H7 (cell line): ENCODE measurements at places on chromosomes 11 and 22. TPM values are rescaled to one million over a fixed set of nuclear protein-coding genes. Genes with fewer than 3 reads are reported as not detected.

- DNase-seq, result peak; percentile 77
These were observed 39.0 kb downstream of the CTNND1 start for GRCh38 chr11:57800444-57801182.

DNA sequence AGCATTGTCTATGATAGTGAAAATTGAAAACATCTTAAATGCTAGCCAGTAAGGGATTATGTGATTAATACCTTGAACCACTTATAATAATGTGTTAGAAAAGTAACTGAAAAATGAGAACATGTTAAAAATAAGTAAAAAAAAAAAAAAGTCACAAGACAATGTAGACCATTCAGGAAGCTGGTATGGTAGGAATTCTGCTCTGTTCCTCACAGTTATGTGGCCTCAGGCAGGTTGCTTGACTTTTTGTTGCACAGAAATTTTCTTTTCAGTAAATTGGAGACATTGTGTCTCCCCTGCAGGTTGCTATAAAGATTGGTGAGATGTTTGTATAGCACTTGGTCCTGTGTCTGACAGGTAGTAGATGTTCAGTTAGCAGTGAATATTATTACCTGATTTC, 17.3 kb upstream of the PLET1 start:
- no peak for DNase-seq

DNA sequence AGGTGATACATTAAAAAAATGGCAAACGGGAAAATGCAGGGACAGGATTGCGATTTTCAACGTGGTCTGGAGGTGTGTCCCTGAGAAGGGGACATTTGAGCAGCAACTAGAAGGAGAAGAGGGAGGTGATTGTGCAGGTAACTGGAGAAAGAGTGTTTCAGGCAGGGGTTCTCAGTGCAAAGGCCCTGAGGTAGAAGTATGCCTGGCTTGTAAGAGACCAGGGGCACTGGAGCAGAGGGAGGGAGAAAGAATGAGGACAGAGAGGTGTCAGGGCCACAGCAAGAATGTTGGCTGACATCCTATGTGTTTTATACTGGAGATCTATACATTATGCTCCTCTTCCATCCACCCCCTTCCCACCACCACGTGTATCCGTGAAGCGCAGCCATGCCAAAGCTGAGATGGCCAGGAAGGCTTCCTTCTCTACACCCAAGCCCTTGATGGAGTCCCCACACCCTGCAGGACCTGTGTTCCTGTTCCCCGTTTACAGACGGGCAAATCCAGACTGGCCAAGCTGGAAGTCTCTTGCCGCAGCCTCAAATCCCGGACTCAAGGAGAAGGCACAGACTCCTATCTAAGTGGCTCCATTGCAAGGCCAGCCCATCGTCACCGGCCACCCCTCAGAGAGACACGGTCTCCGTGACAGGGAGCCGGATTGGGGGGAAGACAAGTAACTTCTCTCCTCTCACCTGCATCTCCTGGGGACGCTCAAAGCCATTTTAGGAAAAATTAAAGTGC, 416.1 kb downstream of the MN1 start:
- DNase-seq, result no peak

- DNase-seq, result no peak
These were observed 16.0 kb upstream of the TP53I11 start for GRCh38 chr11:44966694-44967093.

GRCh38 chr22:29142116-29142515, 63.6 kb upstream of the EMID1 start:
- DNase-seq, result peak; percentile 63

DNA sequence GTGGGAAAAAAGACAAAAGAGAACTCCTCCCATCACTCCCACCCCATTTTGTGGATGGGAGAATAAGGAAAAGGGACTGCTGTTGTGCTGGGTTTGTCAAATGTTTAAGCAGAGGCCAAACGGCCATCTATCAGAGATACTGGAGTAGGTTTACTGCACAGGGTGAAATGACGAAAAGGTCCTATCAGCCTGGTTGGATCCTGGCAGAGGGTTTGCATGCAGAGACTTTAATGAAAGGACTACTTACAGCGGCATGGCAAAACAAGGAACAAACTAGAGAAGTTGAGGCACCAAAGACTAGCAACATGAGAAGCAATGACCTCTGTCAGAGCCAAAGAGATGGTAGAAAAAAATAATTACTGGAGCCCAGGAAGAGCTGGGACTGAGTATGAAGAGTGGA, 32.2 kb upstream of the HEPHL1 start:
- no peak for DNase-seq

GRCh38 chr11:67267188-67268080, 1.2 kb downstream of the GRK2 start:
- DNase-seq, result peak; percentile 32

GRCh38 chr11:2328656-2329354, 27.0 kb downstream of the TSPAN32 start:
- no peak for DNase-seq

- peak; percentile 83 for DNase-seq
These were observed 14.0 kb downstream of the PSMD13 start for GRCh38 chr11:250740-251299.

DNA sequence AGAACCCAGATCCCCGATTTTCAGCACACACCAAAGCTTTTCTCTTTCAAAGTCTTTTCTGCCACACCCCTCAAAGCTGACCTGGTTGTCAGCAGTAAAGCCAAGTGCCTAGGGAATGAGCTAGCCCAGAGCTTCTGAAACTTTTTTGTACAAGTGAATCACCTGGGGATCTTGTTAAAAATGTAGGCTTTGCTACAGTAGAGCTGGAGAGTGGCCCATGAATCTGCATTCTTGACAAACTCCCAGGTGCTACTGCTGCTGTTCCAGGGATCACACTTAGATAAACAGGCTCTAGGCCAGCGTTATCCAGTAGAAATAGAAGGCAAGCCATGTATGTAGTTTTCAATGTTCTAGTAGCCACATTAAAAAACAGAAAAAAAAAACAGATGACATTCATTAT, 21.8 kb upstream of the NAV2 start:
- DNase-seq, result no peak

DNA sequence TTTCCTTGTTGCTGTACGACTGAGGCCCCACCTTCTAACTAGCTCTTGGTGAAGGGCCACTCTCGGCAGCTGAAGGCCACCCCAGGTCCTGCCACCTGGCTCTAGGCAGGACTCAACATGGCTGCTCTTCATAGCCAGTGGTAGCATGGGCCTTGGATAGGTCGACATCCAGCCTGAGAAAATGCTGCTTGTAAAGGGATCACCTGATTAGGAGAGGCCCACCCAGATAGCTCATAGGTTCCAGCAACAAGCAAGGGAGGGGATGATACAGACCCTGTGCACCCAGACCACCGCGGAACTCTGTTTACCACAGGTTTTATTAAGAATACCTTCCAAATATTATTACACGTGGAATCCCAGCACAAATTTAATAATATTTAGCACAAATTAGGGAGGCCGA, 341.4 kb downstream of the BRD1 start:
- no peak for DNase-seq

- DNase-seq, result no peak
These were observed 8.6 kb downstream of the CDPF1 start for GRCh38 chr22:46241396-46242007.

- no peak for DNase-seq
These were observed 185.5 kb downstream of the SWAP70 start for GRCh38 chr11:9849389-9849788.

DNA sequence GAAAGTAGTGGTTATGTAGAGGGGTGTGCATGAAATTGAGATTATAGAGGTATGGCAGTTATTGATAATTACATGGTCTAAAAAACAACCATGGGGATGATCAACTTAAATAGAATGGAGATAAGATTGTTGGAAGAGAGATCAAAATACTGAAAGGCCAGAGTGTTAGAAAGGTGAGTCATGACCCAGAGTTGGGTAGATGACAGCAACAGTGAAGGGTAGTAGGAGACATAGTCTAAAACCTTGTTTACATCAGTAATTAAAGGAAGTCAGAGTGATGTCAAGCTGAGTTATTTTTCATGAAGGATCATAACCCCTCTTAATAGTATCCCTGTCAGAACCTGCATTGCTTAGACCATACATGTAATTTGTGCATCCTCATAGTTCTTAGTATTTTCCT, 110.9 kb downstream of the ELP4 start:
- DNase-seq, result no peak

- DNase-seq, result no peak
These were observed 870.1 kb downstream of the JRKL start for GRCh38 chr11:97259884-97260283.

- DNase-seq, result no peak
These were observed 539.6 kb upstream of the CADM1 start for GRCh38 chr11:116043857-116044256.

DNA sequence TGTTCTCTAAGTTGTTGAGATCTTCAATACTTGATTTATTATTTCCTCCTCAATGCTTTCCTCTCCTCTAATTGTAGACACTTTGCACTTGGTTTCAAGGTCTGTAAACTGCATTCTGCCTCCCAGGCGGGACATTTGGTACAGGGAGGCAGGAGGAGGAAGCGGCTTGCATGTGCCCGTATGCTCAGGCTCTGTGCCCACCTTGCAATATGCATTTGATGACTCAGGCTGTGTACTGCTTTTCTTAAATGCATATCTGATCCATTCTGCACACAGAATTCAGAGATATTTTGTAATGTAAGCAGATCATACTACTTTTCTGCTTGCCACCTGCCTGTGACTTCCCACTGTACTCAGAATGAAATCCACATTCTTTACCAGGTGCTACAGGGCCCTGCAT, 55.0 kb downstream of the FZD4 start:
- no peak for DNase-seq

DNA sequence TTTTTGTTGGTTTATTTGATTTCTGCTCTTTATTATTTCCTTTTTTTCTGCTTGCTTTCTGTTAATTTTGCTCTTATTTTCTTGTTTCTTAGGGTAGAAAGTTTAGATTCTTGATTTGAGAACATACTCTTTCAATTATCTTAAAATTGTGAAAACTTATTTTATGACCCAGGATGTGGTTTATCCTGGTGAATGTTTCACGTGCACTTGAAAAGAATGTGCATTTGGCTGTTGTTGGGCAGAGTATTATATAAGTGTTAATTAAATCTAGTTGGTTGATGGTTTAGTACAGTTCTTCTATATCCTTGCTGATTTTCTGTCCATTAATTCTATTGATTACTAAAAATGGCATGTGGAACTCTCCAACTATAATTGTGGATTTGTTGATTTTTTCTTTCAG, 66.9 kb upstream of the NARS2 start:
- no peak for DNase-seq

- no peak for DNase-seq
These were observed 149.7 kb downstream of the LDLRAD3 start for GRCh38 chr11:36093548-36093947.

DNA sequence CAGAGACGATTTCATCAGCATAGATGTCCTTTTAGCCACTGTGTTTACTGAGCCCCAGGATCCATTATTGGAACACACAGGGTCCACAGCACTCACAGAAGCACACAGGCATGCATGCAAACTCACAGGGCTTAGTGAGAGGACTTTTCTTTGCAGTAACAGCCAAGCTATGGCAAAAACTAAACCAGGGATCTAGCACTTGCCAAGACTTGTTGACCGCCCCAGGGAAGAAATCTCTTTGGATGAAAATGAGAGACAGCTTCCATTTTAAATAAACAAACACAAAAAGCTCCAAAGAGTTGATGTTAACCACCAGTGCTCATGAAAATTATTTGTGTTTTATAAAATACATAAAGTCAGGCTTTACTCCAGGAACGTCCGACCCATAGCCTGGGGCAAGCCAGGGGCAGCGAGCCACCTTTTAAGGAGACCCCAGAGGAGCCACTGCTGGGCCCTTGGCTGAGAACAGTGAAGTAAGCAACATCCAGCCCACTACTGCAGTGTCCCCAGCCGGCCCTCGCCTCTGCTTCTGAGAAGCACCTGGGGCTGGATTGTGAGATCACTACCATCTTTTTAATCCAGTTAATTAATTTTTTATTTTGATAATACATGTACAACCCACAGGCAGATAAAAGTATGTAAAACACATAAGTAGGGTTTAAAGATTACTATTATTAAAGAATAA, 22.0 kb upstream of the TFIP11 start:
- DNase-seq, result no peak

DNA sequence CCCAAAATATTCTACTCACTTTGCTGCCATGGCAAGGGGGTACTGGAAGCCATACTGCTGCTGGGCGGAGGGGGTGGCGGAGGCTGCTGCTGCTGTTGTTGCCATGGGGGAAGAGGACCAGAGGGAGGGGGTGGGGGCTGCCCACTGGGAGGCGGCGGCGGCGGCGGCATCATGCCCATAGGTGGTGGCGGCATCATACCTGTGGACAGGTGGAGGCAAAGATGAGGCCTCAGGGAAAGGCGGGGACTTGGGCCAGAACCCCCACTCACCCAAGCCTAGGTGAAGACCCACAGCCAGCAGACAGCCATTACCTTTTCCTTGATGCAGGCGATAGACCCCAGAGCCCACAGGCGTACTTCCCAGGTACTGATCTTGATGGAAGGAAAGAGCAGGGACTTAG, 7.1 kb upstream of the PYGM start:
- DNase-seq, result peak; percentile 23

DNA sequence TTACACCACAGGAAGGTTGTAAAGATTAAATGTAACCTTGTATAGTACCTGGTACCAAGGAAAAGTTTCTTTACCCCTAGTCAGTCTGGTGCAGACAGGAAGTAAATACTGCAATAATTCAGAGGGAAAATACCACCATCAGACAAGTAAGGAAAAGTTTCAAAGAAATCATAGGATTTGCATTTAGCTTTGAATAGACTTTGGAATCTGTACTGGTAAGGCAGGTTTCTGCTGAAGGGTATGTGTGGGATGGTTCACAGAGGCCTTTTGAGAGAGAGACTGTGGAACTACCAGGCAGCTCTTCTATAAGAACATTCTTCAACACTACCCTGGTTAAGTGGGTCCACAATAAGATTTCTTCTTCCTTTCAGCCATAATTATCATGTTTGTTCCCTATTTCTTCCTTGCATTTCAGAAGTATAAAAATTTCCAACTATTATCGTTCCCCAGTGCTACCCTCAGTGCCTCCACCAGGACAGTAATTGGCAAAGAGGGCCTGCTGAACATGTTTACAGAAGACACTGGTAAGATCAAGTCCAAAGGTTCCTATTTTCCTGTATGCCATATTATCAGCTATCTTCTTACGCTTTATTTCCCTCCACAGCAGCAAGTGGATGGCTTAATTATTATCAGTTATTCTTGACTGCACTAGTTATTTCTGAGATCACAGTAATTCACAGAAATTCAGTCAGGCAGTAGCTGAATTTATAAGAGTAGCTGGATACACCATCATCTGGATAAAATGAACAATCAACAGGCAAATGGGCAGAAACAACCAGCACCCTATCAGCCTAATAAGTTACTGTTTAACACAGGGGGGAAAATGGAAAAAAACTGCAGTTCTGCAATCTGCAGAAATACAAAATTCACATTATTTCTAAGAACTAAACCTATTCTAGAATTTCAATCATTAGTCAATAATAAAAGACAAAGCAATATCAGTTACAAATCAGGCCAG, 48.5 kb downstream of the PITPNB start:
- no peak for DNase-seq

GRCh38 chr11:82864268-82864667, 36.0 kb downstream of the PRCP start:
- peak; percentile 51 for DNase-seq

- no peak for DNase-seq
These were observed 61.5 kb upstream of the EED start for GRCh38 chr11:86182976-86183584.

Gene NEFH
- total RNA-seq, result 1.0 and 2.0 TPM in 2 replicates

Gene CST6
- 0.48 TPM in 1 of 2 replicates, not detected in the other for total RNA-seq

Gene PKDREJ
- total RNA-seq, result 0.07 TPM in 1 of 2 replicates, not detected in the other
